ENCODE measurements at places on chromosomes 16 and 17.

DNA sequence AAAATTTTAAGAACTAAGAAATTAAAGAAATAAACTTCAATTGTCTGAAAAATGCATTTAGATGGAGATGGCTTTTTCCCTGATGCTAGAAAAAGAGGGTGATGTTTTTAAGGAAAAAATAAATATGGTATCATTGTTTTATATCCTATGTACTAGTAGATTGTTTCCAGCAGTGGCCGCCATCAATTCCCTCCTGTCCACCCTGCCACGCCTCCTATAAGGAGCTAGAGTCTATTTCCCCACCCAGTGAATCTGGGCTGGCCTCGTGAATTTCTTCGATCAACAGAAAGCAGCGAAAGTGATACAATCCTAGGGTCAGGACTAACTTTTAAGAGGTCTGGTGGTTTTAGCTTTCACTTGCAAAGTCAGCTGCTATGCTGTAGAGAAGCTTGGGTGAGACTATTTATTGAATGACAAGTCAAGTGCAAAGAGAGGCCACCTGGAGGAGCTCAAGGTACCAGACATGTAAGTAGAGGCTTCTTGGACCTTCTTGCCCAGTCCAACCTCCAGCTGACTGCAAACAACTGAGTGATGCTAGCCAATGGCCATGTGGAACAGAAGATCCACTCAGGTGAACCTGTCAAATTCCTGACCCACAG, 80.9 kb upstream of the MTMR4 start:
- DNase-seq = no peak

DNA sequence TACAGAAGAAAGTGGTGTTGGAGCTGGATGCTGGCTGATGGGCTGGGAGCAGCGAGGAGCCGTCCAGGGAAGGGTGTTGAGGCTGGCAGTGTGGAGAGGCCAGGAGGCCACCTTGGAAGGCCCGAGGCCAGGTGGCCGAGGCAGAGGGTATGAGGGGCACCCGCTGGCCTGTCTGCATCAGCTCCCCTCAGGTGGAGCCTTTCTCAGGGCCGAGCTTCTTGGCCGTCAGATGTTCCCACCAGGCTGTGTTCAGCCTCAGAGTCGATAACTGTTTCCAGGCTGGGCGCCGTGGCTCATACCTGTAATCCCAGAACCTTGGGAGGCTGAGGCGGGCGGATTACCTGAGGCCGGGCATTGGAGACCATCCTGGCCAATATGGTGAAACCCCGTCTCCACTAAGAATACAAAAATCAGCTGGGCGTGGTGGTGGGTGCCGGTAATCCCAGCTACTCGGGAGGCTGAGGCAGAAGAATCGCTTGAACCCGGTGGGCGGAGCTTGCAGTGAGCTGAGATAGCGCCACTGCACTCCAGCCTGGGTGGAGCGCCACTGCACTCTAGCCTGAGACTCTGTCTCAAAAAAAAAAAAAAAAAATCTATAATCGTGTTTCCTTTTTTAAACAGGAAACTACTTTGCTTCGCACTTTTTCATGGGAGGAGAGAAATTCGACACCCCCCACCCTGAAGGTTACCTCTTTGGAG, 25.3 kb downstream of the MGRN1 start:
- DNase-seq = no peak

GRCh38 chr17:69802045-69802740, 272.8 kb upstream of the KCNJ16 start:
- no peak for DNase-seq

GRCh38 chr16:71846431-71846830, 655 bp downstream of the ATXN1L start:
- no peak for DNase-seq

DNA sequence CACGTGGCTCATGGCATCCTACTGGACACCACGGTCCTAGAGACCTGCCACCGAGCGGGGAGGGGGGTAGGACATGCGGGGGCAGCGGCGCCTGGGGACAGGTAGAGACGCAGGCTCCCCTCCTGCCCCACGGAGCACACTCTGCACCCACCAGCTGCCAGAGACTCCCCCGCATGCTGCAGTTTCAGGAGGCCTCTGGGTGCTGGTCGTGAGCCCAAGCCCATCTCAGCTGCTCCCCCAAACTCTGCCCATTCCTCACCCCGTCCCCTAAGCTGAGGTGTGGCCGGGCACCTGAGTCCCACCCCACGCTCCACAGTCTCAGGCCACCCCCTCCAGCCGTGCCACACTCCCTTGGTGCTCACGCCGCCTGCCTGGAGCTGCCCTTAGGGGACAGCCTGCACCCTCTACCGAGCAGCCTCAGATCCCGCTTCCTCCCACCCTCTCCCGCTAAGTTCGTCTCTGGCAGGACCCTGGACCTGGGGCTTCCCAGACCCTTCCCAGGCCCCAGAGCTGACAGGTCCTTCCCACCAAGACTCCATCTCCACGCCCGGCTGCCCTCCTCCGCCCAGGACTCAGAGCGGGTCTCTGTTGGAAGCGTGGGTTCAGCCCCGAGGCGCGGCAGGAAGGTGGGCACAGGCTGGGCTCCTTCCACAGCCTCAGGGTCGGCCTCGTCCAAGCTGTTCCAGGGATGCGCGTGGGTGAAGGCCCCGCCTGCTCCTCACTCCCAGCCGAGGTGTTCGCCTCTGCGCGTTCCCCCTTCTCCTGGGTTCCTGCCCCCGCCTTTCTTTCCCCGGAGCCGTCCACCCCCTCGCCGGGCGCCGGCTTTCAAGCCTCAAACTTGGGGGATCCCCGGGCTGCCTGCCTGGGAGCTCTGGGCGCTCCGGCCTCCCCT, 1.3 kb downstream of the RAB40B start:
- no peak for DNase-seq

- DNase-seq = no peak
Observed at GRCh38 chr17:17042851-17043460, 699 bp downstream of the MPRIP start.

- no peak for DNase-seq
Observed at GRCh38 chr16:49049191-49049590, 232.4 kb downstream of the CBLN1 start.

GRCh38 chr17:82678265-82678891, 20.1 kb downstream of the RAB40B start:
- no peak for DNase-seq

- no peak for DNase-seq
Observed at GRCh38 chr16:263182-263774, 12.5 kb downstream of the RGS11 start.

GRCh38 chr16:76345163-76345661, 68.0 kb downstream of the CNTNAP4 start:
- DNase-seq = no peak

- no peak for DNase-seq
Observed at GRCh38 chr17:32628271-32629044, 141.7 kb downstream of the CDK5R1 start.

GRCh38 chr16:54341892-54342776, 55.5 kb upstream of the IRX3 start:
- DNase-seq = no peak

DNA sequence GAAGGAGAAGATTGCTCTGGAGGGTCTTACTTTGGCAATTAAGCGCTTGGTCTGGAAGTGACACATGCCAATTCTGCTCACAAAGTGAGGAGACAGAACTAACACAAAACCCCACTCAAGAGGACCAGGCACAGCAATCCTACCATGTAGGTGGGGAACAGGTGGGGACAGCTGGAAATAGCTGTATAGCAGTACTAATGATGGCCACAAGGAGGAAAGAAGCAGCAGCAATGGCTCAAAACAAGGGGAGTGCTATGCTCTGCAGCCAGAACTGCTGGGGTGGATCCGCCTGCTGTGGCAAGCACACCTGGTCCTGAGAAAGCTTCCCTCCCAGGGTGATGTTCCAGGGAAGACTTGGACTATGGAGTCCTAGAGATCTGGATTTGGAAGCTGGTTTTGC, 17.0 kb upstream of the TMEM132E start:
- no peak for DNase-seq

GRCh38 chr16:29808219-29808900, 2.0 kb downstream of the MAZ start:
- peak; percentile 13 for DNase-seq

DNA sequence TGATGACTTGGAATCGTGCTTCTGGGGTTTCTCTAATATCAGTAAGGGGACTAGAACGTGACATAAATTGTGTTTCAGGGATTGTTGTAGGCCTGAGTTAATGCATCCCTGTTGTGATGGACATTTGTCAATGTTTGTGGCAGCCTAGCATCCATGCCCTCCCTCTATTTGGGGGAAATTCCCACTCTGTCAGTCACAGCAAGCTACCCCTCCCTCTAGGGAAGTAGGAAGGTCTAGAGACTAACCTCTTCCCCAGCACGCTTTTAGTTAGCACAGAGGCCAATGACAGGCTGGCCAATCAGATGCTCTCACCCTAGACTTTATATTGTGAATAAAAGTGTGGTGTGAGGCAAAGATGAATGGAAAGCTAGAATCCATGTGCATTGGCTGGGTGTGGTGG, 32.4 kb upstream of the NF1 start:
- no peak for DNase-seq

DNA sequence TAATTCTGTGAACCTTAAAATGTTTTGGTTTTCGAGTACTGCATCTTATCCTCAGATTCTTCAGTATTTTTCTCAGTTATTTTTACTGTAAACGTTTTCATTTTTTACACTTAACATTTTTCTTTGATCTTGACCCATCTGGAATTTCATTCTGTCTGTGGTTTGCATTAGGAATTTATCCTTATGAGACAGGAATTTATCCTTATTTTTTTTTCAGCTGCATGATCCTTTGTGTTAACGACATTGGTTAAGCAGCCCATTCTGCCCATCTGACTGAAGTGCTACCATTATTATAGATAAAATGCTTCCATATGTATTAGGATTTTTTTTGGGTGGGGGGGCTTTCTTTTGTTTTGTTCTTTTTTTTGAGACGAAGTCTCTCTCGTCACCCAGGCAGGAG, 41.0 kb downstream of the SNX29 start:
- DNase-seq = no peak

- no peak for DNase-seq
Observed at GRCh38 chr17:33475594-33475993, 182.5 kb upstream of the ASIC2 start.

- no peak for DNase-seq
Observed at GRCh38 chr16:64629622-64630021, 492.2 kb downstream of the CDH11 start.

GRCh38 chr17:41500131-41500911, 5.1 kb downstream of the KRT13 start:
- peak; percentile 22 for DNase-seq

DNA sequence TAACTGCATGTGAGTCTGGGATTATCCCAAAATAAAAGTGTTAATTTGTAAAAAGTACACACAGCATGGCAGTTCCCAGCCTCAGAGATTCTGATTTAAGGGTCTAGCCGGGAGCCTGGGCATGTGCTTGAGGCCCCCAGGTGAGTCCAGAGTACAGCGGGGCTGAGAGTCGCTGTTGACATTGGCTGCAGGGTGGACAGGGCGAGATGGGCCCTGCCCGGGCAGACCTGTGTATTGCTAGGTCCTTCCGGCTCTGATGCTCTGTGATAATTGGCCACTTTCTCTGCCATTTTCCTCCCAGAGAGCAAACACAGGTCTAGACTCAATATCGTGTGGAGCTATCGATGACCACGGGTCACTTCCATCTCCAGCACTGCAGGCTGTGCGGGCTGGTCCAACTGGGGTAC, 73.6 kb downstream of the ABCC6 start:
- no peak for DNase-seq

GRCh38 chr16:12158428-12158827, 181.9 kb downstream of the SNX29 start:
- no peak for DNase-seq

- DNase-seq = peak; percentile 41
Observed at GRCh38 chr16:29974291-29975133, 844 bp downstream of the TAOK2 start.

DNA sequence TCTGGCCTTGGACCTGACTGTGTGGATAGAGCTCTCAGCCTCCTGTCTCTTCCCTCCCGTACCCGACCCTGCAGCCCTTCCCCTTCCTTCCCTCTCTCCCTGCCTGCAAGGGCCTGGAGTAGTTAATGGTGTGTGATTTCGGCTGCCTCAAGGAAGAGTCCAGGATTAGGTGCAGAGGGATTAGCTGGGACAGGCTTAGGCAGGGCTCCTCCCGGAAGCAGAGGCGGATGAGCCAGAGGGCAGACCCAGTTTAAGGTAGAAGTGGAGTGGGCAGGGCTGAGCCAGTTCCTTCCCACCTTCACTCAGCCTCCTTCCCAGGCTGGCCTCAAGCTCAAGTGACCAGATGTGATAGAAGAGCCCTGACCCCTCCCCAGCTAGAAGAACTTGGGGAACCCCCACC, 16.8 kb downstream of the GUCY2D start:
- no peak for DNase-seq

GRCh38 chr17:66654106-66654740, 180.7 kb upstream of the CACNG5 start:
- DNase-seq = no peak

DNA sequence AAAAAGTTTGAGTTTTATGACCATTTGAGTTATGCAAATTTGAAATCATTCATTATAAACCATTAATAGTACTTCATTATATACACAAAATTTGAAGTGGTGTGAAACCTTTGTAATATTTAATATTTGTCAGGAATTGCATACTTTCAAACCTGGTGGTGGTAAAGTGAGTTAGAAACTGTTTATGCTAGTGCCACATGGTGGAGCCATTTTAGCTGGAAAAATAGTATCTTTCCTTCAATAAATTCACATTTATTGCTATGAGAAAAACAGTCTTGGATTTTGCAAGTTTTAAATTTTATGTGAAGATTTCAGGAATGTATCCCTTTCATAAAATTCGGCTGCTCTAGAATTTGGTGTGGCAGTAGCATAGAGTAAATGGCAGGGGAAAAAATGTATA, 7.3 kb upstream of the BLMH start:
- DNase-seq = peak; percentile 14

GRCh38 chr16:72612256-72612655, 435.7 kb downstream of the ZFHX3 start:
- no peak for DNase-seq

GRCh38 chr16:54446639-54447038, 160.1 kb upstream of the IRX3 start:
- DNase-seq = no peak

DNA sequence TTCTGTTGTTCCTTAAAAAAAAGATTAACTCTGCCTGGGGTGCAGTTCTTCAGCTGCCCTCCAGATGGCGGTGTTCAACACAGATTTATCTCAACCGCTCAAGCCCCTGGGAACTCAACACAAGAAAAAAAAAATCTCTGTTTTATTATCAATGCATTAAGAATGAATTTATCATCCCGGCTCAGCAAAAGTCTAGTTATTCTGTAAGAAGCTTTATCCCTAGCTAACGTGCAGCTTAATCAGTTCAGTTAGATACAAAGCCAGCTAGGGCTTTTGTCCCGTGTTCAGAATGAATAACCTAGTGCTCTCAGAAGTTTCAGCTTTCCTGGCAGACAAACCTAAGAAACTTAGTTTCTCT, 475.9 kb upstream of the CCL2 start:
- peak; percentile 67 for DNase-seq

All from AML-193 (cell line).